Urothelium cell line (cell line): ENCODE measurements at places on chromosomes 7 and 10.
A peak's percentile ranks its signal among the peaks of the same experiment; 100 is the strongest.

GRCh38 chr7:119964788-119965542, 308.0 kb upstream of the KCND2 start:
- DNase-seq, result no peak

GRCh38 chr10:116743266-116744064, 1.1 kb upstream of the HSPA12A start:
- no peak for DNase-seq

GRCh38 chr7:982511-983003, 424 bp upstream of the CYP2W1 start:
- no peak for DNase-seq

DNA sequence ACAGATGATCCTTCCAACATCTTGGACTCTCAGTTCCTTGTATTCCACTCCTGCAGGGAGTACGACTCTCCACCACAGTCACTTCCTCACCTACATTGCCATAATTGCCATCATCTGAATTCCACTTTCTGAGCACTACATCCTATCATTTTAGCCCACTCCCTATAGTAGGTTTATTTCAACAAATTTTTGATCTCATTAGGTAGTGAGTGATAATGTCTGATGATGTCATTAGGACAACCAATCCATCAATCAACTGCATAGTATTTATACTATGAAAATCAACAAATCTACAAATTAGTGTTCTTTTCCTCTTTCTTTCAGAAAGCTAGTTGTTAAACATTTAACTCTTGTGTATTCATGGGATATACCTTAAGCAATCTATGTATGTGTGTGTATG, 13.7 kb upstream of the TRA2A start:
- no peak for DNase-seq

DNA sequence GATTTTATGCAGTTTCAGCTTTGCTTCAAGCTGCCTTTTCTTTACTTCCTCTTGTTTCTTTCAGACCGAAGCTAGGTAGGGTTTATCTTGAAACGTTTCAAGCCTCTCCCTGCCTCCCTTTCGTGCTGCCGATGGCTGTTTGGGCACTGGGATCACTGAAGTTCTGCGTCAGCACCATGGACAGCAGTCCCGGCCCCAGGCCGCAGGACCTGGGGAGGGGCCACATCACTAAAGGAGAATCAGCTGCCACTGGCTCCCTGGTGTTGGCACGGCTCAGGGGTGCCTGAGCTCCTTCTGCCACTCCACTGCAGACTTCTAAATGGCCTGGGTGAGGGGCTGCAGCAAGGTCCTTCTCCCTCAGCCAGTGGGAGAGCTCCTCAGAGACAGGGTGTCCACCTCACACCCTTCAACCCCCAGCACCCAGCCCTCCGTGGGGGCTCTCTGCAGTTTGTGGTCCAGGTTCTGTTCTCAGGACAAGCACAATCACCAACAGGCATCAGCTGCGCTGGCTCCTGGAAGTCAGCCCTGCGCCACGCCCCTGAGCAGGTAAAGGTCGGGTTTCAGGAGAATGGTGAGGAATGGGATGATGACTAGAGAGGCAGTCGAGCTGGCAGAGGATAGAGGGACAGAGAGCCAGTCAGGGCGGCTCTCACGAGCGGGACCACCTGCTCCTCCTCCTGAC, 387.2 kb downstream of the TCERG1L start:
- DNase-seq, result peak; percentile 47

GRCh38 chr10:127648885-127649284, 88.1 kb upstream of the FOXI2 start:
- DNase-seq, result no peak

DNA sequence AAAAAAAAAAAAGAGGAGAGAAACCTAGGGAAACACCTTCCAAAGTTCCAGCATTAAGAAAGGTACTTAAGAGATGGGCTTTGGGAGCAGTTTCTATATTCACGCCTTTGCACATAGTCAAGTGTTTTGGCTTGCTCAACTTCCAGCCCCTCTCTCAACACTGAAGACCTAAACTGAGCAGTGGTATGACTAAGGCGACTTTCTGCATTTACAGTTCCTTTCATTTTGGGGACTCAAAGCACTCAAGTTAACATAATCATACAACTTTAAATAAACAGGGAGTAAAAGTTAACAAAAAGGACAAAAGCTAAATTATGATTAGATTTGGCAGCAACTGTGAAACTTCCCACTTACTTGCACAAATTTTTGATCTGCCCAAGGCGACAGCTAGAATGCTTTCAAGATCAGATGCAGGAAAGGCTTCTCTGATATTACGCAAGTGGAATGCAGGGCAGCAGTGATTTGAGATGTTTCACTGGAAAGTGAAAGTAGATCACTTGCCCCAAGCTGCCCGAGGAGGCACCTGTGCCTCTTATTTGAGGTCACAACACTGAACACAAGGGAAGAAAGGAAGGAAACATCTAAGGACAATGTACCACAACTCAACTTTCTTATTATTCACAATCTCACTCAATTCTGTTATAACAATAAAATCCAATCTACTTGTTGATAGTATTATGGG, 199.5 kb downstream of the SKAP2 start:
- peak; percentile 49 for DNase-seq

DNA sequence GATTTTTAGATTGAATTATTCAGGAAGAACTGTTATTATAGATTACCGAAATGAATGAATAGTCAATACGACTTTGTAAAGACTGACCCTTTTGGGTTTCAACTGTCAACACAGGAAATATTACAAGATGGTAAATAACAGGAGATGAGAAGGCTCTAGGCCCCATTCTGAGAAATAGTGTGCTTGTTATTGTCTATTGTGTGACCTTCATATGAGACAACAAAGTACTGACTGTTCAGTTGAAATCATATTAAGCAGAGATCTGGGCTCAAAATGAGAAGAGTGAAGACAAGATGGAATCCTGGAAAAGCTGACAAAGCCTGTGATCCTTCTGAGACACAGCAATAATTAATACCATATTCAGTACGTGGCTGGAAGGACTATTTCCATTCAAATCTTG, 503.8 kb downstream of the INHBA start:
- no peak for DNase-seq

DNA sequence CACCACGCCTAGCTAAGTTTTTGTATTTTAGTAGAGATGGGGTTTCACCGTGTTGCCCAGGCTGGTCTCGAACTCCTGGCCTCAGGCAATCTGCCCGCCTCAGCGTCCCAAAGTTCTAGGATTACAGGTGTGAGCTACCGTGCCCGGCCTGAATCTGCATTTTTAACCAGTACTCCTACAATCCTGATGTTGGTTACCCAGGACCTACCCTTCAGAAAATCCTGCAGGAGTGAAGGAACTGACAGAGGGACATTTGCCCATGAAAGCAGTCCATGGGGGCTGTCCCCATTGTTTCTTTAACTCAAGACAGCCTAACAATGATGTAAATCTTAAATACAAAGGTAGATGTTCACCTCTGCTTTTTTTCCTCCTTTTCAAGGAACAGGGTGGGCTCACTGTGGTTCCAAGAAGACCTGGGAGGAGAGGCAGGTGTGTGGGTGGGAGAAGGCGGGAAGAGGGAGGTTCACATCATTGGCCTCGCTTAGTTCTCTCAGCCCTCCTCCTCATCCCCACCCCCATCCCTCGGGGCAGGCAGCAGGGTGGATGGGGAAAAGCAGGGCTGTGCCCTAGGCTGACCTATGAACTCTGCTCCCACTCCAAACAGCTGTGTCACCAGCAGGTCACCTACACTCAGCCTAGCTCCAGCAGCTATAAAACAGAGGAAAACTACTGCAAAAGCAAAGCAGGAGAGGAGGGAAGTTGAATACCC, 13.5 kb downstream of the LRRC20 start:
- no peak for DNase-seq

GRCh38 chr7:18494821-18495408, 634 bp upstream of the HDAC9 start:
- peak; percentile 17 for DNase-seq

DNA sequence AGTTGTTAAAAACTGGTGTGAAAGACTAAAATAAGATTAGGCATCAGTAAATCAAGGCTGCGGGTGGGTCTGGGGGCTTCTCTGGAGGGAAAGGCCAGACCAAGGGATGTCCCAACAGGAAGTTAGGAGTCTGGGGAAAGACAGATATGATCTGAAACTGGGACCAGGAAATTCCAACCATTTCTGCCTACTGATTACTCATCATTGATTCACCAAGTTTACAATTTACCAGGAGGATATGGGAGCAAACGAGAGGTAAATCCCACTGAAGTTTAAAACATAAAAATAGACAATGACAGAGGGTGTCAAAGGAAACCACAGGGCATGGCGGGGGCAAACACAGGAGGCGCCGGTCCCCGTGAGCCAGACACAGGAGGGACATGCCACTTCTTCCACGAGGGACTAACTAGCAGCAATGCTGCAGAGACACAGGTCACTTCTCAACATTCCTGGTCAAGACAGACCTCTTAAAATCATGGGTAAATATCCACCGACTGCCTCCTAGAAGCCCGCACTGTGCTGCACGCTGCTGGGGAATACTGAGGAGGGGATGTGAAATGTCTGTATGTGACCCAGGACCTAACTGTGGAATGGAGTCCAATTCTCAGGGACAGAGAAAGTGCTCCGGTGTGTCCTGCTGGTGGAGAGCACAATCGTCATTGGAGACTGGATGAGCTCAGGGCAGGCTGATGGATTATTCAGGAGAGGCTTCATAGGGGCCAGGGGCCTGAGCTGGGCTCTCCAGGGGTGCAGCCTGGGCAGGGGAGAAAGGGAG, 153.4 kb upstream of the KLF14 start:
- peak; percentile 45 for DNase-seq

GRCh38 chr7:9557853-9558252, 1124.4 kb downstream of the NXPH1 start:
- no peak for DNase-seq

DNA sequence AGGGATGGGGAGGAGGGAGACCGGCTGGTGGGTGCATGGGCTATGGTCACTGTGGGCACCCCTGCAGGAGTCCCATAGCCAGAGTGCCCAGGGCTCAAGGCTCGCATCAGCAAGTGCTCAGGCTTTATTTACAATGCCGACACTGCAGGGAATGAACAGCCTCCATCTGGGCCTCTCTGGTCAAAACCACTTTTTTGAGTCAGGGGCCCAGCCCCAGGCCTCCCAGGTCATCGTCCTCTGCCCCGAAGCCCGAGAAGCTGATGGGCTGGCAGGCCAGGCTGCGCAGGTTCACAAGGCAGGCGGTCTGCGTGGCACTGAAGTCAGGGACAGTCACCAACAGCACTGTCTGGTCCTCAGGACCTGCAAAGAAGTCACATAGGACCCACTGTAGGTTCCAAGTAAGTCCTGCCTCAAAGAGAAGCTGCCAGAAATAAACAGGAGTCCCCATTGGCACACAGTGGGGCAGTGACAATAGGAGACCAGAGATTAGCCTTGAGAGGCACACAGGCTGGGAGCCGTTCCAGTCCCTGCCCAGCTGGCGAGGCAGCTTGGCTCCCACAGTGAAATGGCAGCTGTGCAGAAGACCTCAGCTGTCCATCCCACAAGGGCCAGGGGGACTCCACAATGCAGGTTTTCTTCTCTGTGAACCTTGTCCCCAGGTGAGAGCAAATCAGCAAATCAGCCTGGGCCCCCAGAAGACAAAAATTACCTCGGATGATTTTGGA, 8.6 kb downstream of the POLD2 start:
- DNase-seq, result no peak

- no peak for DNase-seq
Observed at GRCh38 chr7:155256761-155257481, 40.8 kb upstream of the INSIG1 start.

DNA sequence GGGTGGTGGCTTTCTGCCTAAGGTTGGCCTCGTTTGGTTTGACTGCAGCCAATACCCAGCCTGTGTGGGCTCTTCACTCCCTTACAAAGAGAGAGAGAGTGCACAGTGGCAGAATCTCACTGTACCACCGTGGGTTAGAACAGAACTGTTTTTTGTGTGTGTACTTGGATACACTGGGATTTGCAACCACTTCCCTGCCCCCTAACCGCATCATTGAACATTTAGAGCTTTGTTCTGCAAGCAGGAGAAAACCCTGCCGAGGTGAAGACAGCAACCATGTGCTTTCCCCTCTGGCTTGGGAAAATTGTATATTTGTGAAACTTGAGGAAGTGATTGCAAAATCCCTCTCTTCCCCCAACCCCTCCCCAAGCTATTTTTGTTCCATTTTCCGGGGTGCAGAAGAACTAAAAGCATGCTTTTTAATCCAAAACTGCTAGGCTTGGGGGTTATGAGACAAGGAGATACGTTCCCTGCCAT, 201.2 kb downstream of the TCF7L2 start:
- DNase-seq, result no peak

- no peak for DNase-seq
Observed at GRCh38 chr7:28165961-28166955, 14.3 kb downstream of the JAZF1 start.

- peak; percentile 18 for DNase-seq
Observed at GRCh38 chr10:118594392-118595063, 920 bp downstream of the PRLHR start.

- no peak for DNase-seq
Observed at GRCh38 chr10:955127-955819, 23.8 kb upstream of the LARP4B start.

- no peak for DNase-seq
Observed at GRCh38 chr7:81007051-81007450, 88.2 kb upstream of the SEMA3C start.

GRCh38 chr7:135200821-135201331, 10.4 kb downstream of the WDR91 start:
- DNase-seq, result no peak

GRCh38 chr10:124665980-124666379, 78.2 kb downstream of the FAM53B start:
- no peak for DNase-seq

DNA sequence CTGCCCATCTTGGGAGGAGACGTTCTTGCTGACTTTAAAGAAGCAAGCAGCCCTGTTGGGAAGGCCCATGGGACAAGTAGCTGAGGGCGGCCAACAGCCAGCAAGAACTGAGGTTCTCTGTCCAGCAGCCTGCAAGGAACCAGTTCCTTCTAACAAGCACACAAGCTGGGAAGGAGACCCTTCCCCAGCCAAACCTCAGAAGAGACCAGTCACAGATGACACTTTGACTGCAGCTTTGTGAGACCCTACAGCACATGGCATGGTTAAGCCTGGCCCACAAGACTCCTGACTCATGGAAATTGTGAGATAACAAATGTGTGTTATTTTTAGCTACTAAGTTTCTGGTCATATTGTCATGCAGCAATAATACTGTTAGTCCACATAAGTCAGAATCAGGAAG, 99.9 kb downstream of the PRLHR start:
- no peak for DNase-seq

DNA sequence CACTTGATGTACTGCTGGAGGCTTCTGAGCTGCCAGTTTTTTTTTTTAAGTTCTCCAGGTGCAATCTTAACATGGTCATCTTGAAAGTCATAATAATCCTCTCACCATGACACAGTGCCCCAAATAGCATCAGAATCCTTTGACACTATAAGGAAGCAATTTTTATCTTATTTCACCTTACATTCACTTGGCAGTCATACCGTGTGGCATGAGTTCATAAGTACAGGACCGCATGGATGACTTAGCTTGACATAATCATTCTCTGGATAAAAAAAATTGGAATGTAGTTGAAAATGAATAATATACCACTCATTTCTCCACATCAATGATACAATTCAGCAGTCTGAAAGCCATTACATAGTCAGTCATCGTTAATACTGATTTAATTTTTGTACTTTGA, 25.6 kb upstream of the TMEM196 start:
- DNase-seq, result no peak
